ENCODE measurements at places on chromosomes 12 and 14.
A peak's percentile ranks its signal among the peaks of the same experiment; 100 is the strongest.

DNA sequence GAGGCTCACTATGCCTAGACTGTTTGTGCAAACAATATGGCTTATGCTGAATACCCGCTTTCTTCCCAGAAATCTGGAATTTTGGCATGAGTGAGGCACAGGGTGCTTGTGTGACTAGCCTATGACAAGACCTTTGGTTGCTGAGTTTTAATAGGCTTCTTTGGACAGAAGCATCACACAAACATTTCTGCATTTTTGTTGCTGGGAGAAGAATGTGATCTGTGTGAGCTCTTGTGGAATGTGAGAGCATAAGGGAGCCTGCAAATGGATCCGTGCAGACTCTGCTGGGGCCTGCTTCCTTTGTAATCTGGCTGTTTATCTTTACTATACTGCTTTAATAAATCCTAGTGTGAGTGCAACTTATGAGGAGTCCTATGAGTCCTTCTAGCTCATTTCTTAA, 83.0 kb upstream of the ZDHHC17 start:
- peak; percentile 85 for DNase-seq

DNA sequence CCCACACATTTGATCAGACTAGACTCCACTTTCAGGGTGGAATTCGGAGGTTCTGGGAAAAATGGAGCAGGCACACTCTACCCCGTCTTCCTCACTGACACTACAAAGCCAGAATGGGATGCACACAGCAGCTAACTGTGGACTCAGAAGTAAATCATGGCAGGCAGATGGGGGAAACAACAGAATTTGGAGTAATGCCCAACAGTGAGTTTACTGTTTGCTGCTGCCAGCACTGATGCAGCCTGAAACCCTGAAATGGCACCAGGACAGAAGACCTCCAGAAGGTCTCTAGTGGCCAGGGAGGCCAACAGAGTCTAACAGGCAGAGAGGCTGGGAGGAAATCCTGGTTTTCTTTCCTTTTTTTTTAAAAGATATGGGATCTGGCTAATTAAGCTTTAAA, 24.6 kb downstream of the KCTD10 start:
- DNase-seq: no peak

- no peak for DNase-seq
Observed at GRCh38 chr12:44247588-44247987, 411.7 kb downstream of the TMEM117 start.

DNA sequence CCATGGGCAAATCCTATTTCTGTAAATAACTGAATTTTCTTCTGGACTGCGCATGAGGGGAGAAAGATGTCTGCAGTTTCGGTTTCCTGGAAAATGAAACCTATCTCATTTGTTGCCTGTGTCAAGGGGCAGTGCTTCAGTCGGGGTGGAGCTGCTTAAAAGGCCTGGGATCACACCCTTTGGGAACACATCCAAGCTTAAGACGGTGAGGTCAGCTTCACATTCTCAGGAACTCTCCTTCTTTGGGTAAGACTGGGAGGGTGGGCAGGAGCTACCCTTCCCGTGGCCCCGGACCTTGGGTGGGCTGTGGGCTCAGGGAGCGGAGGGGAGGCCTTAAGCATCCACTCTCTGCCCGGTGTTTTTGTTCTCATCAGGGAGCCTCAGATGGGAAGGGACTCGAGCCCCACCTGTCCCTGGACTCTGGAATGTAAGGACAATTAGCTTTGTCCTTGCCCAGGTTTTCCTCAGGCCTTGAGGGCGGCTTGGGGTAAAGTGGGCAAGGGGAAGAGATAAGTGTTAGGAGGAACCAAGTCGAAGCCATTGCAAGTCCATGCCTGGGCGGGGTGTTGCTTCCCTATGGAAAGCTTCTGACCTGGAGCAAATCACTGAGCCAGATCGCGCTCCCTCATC, at the start of gene IFI27:
TSS of gene IFI27 (plus strand) at position 185 of the 630 bp plus-strand sequence.
- peak; percentile 53 for DNase-seq

DNA sequence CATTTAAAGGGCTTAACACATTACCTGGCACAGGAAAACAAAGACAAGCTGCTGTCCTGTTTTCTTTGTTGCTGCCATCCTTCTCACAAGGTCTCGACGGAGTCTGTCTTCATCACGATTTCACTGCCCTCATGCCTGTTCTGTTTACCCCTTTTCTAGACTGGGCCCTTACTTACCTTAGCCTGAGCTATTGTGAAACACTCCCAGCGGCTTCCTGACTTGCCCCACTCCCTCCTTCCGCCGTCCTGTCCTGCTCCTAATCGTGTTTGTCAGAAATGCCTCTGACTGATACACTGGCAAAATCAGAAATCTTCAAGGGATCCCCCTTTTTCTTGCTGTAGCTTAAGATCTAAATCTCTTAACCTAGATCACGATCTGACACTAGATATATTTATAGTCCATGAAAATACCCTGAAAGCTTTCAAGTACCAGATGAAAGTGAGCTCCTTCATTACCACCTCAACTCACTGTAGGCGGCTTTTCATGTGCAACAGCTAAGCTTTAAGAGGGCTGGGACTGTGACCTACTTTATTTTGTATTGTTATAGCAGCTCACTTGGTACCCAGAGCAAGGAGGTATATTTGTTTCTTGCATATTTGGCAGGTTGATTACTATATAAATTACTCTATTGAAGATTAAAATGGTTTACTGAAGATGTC, 32.1 kb downstream of the TECPR2 start:
- no peak for DNase-seq

- peak; percentile 27 for DNase-seq
Observed at GRCh38 chr12:12518919-12519318, 43.7 kb downstream of the DUSP16 start.

- DNase-seq: no peak
Observed at GRCh38 chr12:30936036-30936435, 9.5 kb downstream of the TSPAN11 start.

GRCh38 chr12:49658276-49658675, 34.9 kb downstream of the PRPF40B start:
- DNase-seq: no peak

DNA sequence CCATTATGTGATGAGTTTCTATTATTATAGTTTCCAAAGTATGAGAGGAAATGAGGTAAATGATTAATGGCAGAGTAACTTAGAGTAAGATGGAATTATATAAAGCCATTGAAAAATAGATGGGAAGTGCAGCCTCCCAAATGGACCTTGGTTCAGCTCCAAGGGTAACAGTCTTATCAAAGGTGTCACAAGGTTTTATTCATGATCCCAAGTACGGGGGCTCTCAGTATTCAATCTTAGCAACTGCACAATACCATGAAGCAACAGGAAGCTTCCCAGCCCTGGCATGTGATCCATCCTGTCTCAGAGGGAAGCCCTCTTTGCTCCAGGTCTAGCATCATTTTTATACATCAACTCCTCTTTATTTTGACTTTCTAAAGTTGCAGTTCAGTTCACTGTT, 948.2 kb downstream of the GALC start:
- no peak for DNase-seq

- peak; percentile 57 for DNase-seq
Observed at GRCh38 chr12:130747867-130748740, 32.0 kb upstream of the RIMBP2 start.

DNA sequence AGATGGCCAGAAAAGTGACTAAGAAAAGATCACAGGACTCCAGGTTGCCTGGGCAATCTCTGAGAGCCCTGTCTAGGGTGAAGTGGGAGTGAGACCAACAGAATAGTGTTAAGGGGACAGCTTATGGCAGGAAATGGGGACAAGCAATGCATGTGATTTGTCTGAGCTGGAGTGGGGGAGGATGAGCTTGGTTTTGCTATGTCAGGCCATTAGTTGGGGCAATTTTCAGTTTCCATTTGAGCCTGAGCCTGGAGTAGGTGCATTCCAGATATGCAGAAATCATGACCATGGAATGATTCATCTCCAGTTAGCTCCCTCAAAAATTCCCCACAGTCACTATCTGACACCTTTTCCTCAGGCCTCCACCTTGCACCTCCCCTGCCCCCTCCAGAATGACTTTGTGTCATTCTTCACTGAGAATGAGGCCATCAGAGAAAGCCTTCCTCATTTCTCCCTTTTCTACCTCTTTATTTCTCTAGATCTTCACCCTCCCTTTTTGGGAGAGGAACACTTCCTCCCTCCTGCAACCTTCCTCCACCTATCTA, 150.9 kb upstream of the PLEKHG7 start:
- DNase-seq: peak; percentile 22

GRCh38 chr12:77648716-77649115, 182.0 kb upstream of the NAV3 start:
- DNase-seq: peak; percentile 15

- no peak for DNase-seq
Observed at GRCh38 chr14:44828023-44828422, 133.7 kb downstream of the KLHL28 start.

- no peak for DNase-seq
Observed at GRCh38 chr12:75592086-75592485, 80.7 kb upstream of the KRR1 start.

- DNase-seq: no peak
Observed at GRCh38 chr12:111271674-111272418, 97.0 kb downstream of the PHETA1 start.

- DNase-seq: no peak
Observed at GRCh38 chr14:35258420-35258819, 33.8 kb upstream of the PSMA6 start.

- DNase-seq: no peak
Observed at GRCh38 chr14:99462210-99462609, 18.4 kb downstream of the SETD3 start.

DNA sequence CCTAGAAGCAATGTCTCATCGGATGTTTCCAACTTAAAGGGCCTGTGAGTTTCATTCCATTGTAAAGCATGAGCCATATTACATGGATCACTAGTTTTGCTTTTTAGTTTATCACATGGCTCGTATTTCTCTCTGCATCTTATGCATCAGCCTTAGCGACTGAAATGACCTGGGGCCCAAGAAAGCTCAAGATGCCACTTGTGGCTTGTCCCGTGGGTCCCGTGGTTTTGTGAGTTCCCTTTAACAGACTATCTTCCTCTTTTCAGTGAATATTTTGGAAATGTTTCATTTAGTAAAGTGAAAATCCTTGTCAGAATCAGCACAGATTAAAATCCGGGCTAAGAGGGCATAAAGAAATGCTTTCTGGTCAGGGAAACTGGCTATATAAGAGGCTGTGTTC, 86.2 kb upstream of the PPM1H start:
- DNase-seq: no peak

DNA sequence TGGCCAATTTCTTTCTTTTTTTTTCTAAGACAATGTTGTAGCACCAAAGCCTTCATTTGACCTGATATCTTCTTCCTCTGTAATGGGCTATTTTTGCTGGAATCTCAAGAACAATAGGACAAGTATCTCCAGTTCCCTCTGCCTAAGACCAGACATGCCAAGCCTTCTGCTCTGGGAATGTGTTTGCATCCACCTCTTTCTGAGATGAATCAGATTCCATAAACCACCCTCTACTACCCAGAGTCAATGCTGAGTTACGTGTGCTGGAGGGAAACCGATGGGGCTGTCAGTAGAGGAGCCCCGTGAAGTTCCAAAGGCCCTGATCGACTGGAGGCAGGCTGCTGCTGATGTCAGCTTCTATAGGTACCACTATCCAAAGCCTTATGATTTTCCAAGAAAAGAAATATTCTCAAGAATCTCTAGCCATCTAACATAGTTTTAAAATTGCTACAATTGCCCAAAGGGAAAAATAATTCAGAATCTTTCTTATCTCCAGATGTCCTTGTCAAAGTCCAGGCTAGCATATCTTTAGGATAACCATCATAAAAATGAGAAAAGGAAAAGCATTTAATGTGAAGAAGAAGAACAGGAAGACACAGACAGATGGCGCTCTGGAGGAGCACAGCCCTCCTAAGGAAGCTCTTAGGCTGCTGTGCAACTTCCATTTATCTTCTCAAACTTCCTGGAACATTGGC, 101.9 kb downstream of the SLC8A3 start:
- peak; percentile 35 for DNase-seq

DNA sequence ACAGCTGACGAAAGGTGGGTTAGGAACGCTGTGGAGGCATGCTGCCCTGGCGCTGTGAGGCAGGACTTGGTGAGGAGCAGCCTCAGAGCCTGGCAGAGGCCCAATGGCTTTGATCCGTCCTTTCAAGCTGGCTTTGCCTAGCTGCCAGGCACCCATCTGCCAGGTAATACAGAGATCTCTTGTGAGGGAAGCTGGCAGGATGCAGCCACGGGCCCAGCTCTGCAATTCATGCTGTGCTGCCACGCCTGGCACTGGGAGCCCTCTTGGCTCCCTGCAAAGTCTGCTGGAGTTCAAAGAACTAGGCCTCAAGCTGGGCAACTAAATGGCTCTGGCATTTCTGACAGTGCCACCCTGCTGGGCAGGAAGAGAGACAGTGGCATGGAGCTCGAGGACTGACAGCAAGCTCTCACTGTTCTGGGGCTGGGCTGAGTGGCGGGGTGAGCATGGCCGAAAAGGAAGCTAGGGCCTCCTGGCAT, 18.7 kb downstream of the IQSEC3 start:
- DNase-seq: no peak

- no peak for DNase-seq
Observed at GRCh38 chr12:7396418-7396817, 47.5 kb downstream of the CD163L1 start.

- DNase-seq: peak; percentile 1
Observed at GRCh38 chr12:119528241-119528640, 65.3 kb upstream of the TMEM233 start.

DNA sequence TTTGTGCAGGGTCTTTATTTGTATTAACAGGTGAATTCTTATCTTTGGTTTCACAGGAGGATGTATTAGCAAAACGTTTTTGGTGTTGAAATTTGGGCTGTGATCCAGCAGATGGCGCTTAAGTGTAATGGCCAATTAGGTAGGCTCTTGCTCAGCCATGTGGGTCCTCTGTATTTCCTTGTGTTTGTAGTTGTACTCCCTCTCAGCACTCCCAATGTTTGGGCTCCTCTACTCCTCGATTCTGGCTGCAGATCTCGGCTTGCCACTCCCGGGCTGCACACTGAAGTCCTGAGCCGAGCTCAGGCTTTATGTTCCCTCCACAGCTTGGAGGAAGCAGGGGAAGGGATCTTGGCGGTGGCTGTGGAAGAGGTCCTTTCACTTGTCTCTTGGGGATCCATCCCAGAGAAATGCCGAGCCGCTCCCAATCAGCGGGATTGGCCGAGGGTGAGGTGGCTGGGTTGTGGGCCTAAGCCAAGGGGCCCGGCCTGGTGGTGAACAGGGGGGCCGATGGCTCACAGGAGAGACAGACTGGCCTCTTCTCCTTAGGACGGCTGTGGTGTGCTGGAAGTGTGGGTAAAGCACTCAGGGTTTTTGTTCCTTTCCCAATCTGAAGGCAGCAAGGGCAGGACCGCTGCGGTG, 133.7 kb downstream of the AEBP2 start:
- DNase-seq: peak; percentile 71
